ENCODE measurements at places on chromosomes 7 and 10.

DNA sequence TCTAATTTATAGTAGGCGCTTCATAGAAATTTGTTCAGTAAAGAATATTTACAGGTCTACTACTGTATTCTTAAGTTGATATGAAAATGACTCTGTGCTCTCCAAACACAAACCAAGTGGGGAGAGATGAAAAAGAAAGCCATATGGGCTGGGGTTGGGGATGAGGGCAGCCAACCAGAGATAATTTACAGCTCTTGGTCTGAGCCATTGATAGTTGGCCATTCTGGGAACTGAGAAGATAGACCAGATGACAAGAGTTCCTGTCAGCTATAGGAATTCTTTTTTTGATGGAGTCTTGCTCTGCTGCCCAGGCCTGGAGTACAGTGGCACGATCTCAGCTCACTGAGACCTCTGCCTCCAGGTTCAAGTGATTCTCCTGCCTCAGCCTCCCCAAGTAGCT, 57.4 kb downstream of the LAMB4 start:
- no peak for DNase-seq

GRCh38 chr7:43954524-43955228, 28.4 kb downstream of the UBE2D4 start:
- peak; percentile 34 for DNase-seq

- DNase-seq = no peak
These were observed 24.0 kb upstream of the AMZ1 start for GRCh38 chr7:2663960-2664359.

DNA sequence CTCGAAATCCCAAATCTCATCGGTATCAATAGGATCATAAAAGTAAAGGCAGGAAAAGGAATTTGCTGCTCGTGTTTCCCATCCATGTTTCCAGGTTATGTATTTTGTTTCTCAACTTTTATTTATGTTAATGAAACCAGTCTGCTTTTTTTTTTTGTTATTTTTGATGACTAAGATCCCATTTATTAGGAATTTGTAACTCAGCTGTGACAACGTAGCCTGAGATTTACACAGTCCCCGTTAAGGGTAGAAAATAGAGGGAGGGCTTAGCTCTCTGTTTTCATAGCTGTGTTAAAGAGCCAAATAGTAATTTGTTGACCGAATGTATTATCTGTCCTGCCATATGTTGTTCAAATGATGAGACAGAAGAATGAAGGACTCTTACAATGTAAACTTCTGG, 164.0 kb downstream of the MGMT start:
- no peak for DNase-seq

GRCh38 chr10:122931088-122931906, 20.9 kb downstream of the FAM24A start:
- no peak for DNase-seq

Data from HCT116 (cell line).